ENCODE measurements at places on chromosomes 16 and 17. TPM values are rescaled to one million over a fixed set of nuclear protein-coding genes. Genes with fewer than 3 reads are reported as not detected.

DNA sequence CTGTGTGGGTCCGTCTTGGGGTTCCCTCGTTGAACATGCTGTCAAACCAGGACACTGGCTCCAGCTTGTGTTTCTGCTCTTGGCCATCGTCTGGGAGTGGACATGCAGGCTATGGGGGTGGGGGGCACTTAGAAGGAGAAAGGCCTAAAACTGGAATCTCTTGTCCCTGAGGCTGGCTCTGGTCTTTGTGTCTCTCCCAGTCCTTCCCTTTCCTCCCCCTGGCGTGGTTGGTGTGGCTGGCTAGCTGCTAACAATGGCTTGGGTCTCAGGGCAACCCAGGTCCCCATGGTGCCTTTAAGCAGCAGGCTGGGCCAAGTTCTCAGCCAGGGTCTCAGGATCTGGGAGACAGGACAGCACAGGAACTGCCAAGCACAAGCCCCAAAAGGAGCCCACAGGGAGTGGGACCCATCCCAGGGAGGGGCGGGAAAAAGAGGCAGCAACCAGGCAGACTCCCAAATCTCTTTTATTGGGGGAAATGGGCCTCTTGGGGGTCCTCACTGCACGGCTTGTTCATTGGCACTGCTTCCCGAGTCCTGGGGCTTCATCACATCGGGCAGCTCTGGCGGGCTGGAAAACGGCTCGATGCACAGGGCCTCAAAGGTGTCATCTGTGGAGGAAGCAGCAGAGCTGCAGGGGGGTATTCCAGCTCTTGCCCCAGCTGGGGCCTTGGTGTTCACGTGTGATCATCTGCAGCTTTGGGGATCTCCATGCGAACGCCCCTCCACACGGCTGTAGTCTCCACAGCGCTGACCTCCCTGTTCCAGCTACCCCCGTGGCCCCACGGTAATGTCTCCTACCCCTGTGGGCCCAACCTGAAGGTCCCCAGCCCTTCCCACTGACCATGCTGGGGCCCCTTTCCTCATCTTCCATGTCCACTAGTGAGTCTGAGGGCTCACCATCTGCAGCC is 5.3 kb downstream of the ELOB start:
- no peak overlapping the region for H3K27ac ChIP-seq
- DNase-seq = no peak
- H3K4me3 ChIP-seq = no peak overlapping the region
- no peaks in the 10 kb centered on the region for H3K27me3 ChIP-seq

The HSD11B2 gene
- total RNA-seq = not detected

GRCh38 chr16:66728117-66728787 is 23.2 kb downstream of the DYNC1LI2 start:
- DNase-seq = peak; percentile 83
- H3K4me3 ChIP-seq = no peak overlapping the region
- no peaks in the 10 kb centered on the region for H3K27me3 ChIP-seq
- H3K27ac ChIP-seq = no peak overlapping the region
- H3K36me3 ChIP-seq = peaks cover 79% of the 10 kb centered on the region

- H3K27ac ChIP-seq = no peak overlapping the region
- no peak overlapping the region for H3K4me3 ChIP-seq
- H3K27me3 ChIP-seq = peaks cover 17% of the 10 kb centered on the region
- peak; percentile 86 for DNase-seq
These were observed 21.0 kb downstream of the SOX8 start for GRCh38 chr16:1002399-1003166.

DNA sequence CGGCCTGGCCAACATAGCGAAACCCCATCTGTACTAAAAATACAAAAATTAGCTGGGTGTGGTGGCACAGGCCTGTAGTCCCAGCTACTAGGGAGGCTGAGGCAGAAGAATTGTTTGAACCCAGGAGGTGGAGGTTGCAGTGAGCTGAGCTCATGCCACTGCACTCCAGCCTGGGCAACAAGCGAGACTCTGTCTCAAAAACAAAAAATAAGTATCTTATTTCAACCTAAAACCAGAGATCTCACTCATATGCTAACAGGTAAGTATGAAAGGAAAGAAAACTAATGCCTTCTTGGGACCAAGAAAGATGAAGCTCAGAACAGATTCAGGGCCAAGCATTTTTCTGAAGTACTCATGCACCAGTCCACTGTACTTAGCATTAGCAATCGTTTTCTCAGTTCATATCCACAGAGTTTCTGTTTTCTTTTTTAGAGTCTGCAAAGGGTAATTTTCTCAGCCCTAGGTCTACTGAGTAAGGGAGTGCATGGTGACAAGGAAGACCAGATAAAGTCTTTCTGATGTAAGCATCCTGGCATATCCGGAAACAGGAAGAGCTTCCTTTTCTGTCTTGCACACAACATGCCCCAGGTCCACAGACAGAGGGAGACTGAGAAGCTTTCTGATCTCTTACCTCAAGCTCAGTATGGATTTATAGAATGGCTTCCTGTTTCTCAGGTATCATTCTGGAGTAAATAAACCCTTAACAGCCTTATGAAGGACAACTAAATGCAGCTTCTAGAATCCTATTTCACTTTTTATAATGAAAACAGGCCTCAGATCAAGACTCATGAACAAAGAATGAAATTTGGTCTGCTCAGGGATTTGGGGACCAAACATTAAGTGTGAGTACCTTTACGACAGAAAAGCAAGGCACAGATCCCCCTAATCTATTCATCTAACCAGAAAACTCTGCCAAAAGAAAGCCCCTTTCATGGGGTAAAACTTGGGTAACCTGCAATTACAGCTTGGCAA is 38.7 kb upstream of the FOXJ1 start:
- H3K27me3 ChIP-seq = no peaks in the 10 kb centered on the region
- H3K36me3 ChIP-seq = no peaks in the 10 kb centered on the region
- DNase-seq = peak; percentile 28
- H3K27ac ChIP-seq = no peak overlapping the region
- H3K4me3 ChIP-seq = no peak overlapping the region
- no peaks in the 10 kb centered on the region for H3K4me1 ChIP-seq

The CCL14 gene
- total RNA-seq = not detected

GRCh38 chr16:11674001-11674817 is 6.0 kb downstream of the SNN start:
- peaks cover 6% of the 10 kb centered on the region for H3K4me1 ChIP-seq
- no peak overlapping the region for H3K4me3 ChIP-seq
- no peak overlapping the region for H3K27ac ChIP-seq
- no peaks in the 10 kb centered on the region for H3K27me3 ChIP-seq

The GP2 gene
- total RNA-seq = not detected
